ENCODE measurements at places on chromosomes 16 and 17. TPM values are rescaled to one million over a fixed set of nuclear protein-coding genes. Genes with fewer than 3 reads are reported as not detected.

DNA sequence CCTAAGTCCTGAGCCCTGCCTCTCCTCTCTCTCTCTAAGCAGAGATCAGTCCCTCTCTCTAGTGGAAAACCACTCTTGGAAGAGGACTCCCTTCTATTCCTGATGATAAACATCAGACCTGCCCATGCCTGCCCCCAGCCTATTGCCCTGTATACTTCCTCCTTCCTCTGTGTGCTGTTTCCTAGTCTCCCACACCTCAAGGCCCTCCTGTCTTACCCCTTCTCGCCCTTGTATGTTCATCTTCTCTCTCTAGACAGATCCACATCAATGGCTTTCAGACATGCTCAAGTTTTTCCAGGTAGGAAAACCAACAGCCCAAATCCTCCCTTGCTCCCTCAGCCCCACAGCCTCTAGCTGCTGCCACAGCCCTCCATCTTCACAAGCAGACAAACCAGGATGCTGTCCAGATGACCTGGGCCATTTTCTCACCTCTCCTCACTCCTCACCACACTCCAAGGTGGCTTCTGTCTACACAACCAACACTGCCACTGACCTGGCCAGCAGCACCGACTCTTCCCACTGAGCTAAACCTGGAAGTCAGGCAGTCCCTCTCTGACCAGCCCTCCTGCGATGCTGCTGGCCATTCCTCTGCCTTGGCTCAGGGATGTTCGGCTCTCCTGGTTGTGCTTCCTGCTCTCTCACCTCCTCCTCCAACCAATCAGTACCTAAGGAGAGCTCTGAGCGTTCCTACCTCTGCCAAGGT is 36.3 kb downstream of the MARF1 start:
- DNase-seq, result no peak
- no peaks in the 10 kb centered on the region for H3K4me1 ChIP-seq
- H3K27ac ChIP-seq, result no peak overlapping the region
- no peaks in the 10 kb centered on the region for H3K27me3 ChIP-seq
- no peaks in the 10 kb centered on the region for H3K36me3 ChIP-seq

Gene CACNA1H
- total RNA-seq, result 9.5 TPM

GRCh38 chr17:75084039-75084660 is 3.6 kb upstream of the SLC16A5 start:
- no peak overlapping the region for H3K27ac ChIP-seq
- H3K4me3 ChIP-seq, result no peak overlapping the region
- DNase-seq, result no peak
- no peaks in the 10 kb centered on the region for H3K36me3 ChIP-seq
- no peaks in the 10 kb centered on the region for H3K27me3 ChIP-seq
- peaks cover 11% of the 10 kb centered on the region for H3K4me1 ChIP-seq

GRCh38 chr17:51721730-51722129 is 436.8 kb downstream of the CA10 start:
- no peak overlapping the region for H3K4me3 ChIP-seq
- DNase-seq, result no peak
- H3K4me1 ChIP-seq, result no peaks in the 10 kb centered on the region
- no peaks in the 10 kb centered on the region for H3K27me3 ChIP-seq
- no peaks in the 10 kb centered on the region for H3K36me3 ChIP-seq

- H3K4me3 ChIP-seq, result peak overlapping the region; percentile 74
- H3K27me3 ChIP-seq, result peaks cover 83% of the 10 kb centered on the region
- peaks cover 26% of the 10 kb centered on the region for H3K4me1 ChIP-seq
- H3K36me3 ChIP-seq, result no peaks in the 10 kb centered on the region
Measured at GRCh38 chr17:17683710-17684365, 2.6 kb downstream of the RAI1 start.

GRCh38 chr17:55728833-55729232 is 6.2 kb upstream of the TMEM100 start:
- no peak overlapping the region for H3K4me3 ChIP-seq
- peaks cover 30% of the 10 kb centered on the region for H3K4me1 ChIP-seq
- no peak for DNase-seq
- no peak overlapping the region for H3K27ac ChIP-seq
- no peaks in the 10 kb centered on the region for H3K27me3 ChIP-seq

Gene TBC1D3I
- not detected for total RNA-seq

GRCh38 chr17:36505171-36505570 is 18.7 kb downstream of the ZNHIT3 start:
- no peaks in the 10 kb centered on the region for H3K4me1 ChIP-seq
- no peak overlapping the region for H3K4me3 ChIP-seq
- H3K27me3 ChIP-seq, result no peaks in the 10 kb centered on the region

Gene RHBDL1
- total RNA-seq, result 0.28 TPM

DNA sequence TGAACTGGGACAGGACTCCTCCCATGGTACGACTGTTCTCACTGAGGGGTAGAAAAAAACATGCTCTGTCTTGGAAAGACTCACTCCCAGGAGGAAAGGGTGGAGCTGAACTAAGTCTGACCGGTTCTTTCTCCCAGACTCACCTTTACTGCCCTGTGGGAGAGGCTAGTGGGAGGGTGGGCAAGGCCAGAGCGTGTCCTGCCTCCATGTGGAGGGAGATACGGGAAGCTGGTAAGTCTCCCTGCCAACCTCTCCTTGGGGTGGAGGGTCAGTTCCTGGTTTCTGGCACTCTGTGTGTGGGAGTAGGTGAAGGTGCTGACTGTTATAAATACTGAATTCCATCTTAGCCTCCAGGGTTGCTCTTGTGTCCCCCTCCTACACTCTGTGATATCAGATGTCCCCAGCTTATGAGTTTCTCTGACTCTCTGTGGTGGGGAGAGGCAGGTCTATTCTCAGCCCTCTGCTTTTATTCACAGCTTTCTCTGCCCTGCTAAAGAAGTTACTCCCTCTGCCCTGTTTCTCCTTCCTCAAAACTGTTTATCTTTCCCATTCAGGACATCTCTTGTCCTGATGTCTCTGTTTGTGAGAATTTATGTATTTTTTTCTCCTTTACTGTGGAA is 26.9 kb upstream of the FAM20A start:
- H3K36me3 ChIP-seq, result no peaks in the 10 kb centered on the region
- no peak overlapping the region for H3K27ac ChIP-seq
- no peaks in the 10 kb centered on the region for H3K4me1 ChIP-seq
- no peak for DNase-seq
- H3K27me3 ChIP-seq, result no peaks in the 10 kb centered on the region
- no peak overlapping the region for H3K4me3 ChIP-seq

Gene TLCD1
- total RNA-seq, result 13.4 TPM
